Stimulated activated CD4-positive, alpha-beta T cell treated with anti-CD3 and anti-CD28 coated beads, TNF-alpha, amount 100 ng/mL, for 24 hours (primary cell): ENCODE measurements at places on chromosomes 6 and 20.

DNA sequence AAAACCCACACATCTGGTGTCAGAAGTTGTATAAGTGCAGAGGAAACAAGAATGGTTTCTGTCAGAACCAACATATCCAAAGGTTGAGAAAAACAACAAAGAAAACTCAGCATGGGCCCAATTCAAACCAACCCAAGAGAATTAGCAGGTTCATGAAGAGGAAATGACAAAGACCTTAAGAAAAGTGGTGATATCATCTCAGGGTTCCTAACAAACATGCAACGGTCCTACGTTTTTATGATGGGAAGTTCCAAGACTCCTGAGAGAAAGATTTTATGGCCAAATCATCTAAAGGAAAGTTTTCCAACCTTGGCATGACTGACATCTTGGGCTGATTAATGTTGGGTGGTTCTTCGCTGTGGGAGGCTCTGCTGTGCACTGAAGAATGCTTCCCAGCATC lies 23.0 kb downstream of the TFB1M start:
- no peak for DNase-seq

GRCh38 chr6:18395177-18395855 lies 8.2 kb downstream of the RNF144B start:
- no peak for DNase-seq

GRCh38 chr6:99114769-99115406 lies 167.1 kb upstream of the FBXL4 start:
- no peak for DNase-seq

- DNase-seq: no peak
These were observed 249.0 kb upstream of the KCNG1 start for GRCh38 chr20:51271931-51272330.

DNA sequence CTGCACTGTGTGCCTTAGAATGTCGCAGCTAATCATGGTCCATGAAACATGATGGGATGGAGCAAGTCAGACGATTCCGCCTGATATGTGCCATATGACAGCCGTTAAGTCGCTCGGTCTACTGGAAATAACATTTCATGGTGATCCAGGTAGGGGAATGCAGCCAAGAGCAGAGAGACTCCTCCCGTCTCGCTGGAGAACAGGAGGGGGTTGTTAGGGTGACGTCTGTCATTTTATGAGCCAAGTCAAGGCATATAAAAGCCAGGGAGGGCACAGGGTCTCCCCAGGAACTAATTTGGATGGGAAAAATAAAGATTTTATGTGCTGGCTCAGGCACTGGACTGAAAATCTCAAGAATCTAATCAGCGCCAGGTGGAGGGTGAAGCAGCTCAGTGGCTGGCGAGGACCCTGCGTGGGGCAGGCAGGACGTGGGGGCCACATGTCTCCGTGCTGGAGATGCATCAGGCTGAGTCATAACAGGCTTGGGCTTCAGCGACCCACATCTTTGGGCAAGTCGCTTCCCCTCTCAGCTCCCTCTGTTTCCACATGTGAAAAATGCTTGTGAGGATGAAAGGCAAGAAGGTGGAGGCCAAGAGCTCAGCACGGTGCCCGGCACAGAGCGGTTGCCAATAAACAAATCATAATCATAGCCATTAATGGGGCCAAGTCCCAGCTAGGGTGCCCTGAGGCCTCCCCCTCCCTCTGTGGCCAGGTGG lies 234.6 kb downstream of the ANKRD60 start:
- DNase-seq: no peak

GRCh38 chr20:20736303-20736702 lies 23.9 kb upstream of the RALGAPA2 start:
- no peak for DNase-seq

DNA sequence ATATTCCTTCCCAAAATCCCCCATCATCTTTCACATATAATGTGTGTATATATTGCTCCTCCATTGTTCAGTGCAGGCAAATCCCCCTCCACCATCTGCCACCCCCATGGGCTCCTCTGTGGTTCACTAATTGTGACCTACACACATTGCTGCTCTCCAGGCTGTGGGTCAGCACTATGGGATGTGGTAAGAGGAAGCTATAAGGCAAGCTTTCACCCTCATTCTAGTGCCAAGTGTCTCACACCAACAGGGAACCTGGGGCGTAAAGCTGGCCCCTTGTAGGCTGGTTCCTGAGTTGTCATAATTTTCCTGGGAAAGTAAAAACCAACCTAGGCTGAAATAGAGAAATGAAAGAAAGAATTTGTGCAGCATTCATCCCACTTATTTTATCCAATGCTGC lies 16.8 kb downstream of the FKBP1A start:
- no peak for DNase-seq

GRCh38 chr6:10398446-10399218 lies 16.2 kb downstream of the TFAP2A start:
- DNase-seq: no peak

- no peak for DNase-seq
These were observed 52.9 kb upstream of the APCDD1L start for GRCh38 chr20:58568126-58568482.

- DNase-seq: no peak
These were observed 10.4 kb upstream of the SUMO4 start for GRCh38 chr6:149389509-149390297.

GRCh38 chr20:61192337-61192950 lies 59.6 kb upstream of the CDH4 start:
- DNase-seq: no peak

GRCh38 chr6:168962886-168963285 lies 290.8 kb downstream of the THBS2 start:
- no peak for DNase-seq

- DNase-seq: no peak
These were observed 976 bp upstream of the MATN4 start for GRCh38 chr20:45309075-45309474.

- no peak for DNase-seq
These were observed 19.6 kb downstream of the GPLD1 start for GRCh38 chr6:24469811-24470210.

GRCh38 chr6:85887461-85887860 lies 244.8 kb upstream of the SYNCRIP start:
- no peak for DNase-seq

GRCh38 chr6:26342106-26343004 lies 22.6 kb upstream of the BTN3A2 start:
- DNase-seq: no peak

- no peak for DNase-seq
These were observed 41.2 kb downstream of the BTBD3 start for GRCh38 chr20:11958855-11959254.

- no peak for DNase-seq
These were observed 274.8 kb downstream of the LRFN2 start for GRCh38 chr6:40312213-40313015.

DNA sequence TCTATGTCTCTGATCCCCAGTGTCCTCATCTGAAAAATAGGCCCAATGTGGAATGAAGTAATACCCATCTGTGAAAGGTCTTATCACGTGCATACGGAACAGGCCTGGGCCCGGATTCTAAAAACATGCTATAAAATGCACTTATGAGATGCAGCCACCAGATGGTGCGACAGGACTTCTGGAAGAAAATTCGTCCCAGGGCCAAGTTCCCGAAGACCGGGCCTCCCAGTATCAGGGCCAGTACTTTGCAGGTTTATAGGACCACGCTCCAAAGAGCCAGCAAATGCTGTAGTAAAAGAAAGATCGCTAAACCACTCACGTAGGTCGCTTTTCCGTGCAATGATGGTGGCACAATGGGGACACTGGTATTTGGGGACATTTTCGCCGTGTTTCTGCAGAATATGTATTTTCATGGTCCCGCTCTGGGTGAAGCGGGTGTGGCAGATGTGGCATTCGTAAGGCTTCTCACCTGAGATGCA lies 10.6 kb downstream of the CTCFL start:
- no peak for DNase-seq

DNA sequence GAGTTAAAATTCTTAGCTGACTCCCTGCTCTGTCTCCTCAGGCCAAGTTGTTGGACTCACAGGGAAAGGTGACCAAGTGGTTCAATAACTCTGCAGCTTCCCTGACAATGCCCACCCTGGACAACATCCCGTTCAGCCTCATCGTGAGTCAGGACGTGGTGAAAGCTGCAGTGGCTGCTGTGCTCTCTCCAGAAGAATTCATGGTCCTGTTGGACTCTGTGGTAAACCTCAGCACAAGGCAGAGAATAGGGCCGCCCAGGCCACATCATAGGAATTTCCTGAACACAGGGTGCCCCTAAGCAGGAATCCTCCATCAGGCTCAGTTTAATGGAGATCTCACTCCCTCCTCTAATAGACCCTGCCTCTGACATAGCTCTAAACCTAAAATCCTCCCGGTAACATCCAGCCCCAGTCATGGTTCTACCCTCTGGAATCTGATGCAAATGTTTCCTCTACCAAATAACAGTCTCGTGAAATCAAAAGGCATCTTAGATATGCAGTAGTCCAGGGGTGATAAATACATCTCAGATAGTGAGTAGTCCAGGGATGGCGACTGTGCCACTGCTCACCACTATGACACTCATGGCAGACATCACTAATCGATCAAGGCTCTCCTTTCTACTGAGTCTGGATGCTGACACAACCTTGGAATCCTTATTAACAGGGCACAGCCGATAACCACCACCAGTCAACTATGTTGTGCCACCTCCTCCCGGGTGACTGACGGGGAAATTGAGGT lies 18.3 kb downstream of the BPIFB1 start:
- DNase-seq: no peak

GRCh38 chr6:140827593-140827992 lies 1305.1 kb upstream of the GJE1 start:
- no peak for DNase-seq

DNA sequence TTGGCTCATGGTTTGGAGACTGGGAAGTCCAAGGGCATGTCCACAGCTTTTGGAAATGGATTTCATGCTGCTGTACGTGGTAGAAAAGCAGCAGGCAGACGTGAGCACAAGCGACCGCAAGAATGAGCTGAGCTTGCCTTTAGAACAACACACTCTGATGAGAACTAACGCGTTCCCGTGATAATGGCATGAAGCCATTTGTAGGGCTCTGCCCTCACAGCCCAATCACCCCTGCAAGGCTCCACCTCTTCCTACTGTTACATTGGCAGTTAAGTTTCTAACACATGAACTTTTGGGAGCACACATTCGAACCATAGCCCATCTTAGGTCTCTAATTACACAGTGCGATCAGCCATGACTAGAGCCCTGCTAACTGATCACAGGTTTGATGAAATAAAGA lies 107.5 kb upstream of the TMEM170B start:
- no peak for DNase-seq

GRCh38 chr6:83879746-83880145 lies 20.3 kb downstream of the CYB5R4 start:
- no peak for DNase-seq

GRCh38 chr6:47159763-47160162 lies 117.6 kb upstream of the ADGRF1 start:
- DNase-seq: no peak

DNA sequence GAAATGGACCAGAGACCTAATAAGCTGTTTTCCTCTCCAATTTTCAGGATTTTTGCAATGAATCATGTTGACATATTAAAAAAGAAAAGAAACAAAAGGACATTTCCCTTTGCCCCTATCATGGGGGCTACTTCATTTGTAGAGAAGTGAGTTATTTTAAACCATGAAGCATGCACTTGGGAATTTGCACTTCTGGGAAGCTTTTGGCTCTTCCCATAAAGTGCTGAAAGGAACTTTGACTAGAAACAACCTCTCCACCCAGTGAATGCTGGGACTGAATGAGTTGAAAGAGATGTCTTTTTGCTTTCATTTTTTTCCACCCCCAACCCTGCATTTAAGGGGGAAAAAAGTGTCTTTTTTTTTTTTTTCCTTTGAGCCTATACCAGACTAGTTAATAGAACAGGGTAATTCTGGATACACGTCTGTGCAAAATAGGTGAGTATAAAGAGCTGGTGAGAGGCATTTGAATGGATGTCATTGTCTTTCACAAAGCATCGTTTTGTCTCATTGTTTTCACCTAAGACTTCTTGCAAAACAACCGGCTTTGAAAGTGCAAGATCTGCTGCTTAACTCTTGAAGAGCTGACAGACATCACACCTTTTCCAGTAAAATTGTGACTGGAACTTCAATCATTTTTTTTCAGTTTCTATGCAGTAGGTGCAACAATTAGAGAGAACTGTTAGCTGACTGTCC lies 138.7 kb upstream of the BACH2 start:
- no peak for DNase-seq

GRCh38 chr20:24781418-24781980 lies 167.6 kb upstream of the CST7 start:
- no peak for DNase-seq

DNA sequence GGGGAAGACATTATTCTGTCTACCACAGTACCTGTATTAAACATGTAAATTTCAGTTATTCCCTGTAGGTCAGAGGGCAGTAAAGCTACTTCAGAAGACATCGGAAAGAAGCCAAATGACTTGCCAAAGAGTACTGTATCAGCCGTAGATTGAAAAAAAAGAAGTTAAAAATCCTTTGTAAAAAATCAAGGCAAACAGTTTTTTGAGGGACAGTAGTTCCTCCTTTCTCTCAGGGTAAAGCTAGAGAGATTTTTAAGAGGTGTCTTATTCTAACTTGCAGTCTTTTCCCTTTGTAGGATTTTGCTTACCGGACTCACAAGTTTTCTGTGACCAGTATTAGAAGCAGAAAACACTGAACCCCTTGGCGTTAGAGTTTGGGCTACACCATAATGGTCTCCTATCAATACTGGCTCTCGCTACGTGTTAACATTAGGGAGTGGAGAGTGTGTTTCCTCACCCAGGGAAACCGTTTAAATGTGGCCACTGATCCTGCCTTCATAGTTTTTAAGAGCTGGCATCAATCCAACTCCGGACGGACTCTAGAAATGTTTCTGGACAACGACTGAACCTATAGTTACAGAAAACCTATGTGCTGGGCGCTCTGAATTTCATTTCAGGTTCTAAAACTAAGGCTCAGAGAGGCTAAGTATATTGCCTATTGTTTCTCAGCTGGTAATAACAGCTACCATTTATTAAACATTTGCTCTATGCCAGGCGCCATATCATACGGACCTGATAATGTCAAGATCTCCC lies 1.3 kb upstream of the ASXL1 start:
- DNase-seq: no peak

DNA sequence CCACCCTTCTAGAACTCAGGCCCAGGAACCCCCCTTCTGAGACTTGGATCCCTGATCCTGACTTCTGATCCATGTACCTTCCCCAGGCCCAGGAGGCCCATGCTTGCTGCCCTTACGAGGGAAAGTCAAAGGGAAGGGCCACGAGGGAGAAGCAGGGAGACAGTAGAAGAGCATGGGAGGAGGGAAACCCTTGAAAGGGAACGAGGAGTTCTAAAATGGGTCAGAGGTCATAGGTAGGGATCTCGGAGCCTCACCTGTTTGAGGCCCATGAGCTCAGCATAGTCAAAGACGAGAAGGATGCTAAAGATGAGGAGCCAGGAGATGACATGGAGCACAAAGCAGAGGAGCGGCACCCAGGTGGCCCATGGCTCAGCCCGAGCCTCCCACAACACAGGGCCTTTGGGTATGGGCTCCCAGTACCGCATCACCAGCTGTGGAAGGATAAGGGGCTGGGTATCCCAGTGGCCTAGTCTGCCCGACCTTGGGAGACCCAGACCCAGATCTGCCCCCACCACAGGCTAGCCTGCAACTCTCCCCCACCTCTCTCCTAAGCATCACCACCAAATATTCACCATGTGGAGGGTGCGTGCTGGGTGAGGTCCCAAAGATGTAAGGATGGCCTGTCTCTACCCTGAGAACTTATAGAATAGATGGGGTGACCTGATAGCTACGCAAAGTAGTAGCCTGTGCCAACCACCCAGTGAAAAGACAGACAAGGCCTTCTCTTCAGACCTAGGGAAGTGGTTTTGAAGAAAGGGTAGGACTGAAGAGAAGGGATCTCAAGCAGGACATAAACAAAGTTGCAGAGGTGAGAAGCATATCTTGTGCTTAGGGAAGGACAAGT lies 1.5 kb downstream of the NRM start:
- DNase-seq: no peak
